Suprapubic skin (tissue), 4 donors: ENCODE measurements at places on chromosomes 2 and 18. TPM values are rescaled to one million over a fixed set of nuclear protein-coding genes. Genes with fewer than 3 reads are reported as not detected.

DNA sequence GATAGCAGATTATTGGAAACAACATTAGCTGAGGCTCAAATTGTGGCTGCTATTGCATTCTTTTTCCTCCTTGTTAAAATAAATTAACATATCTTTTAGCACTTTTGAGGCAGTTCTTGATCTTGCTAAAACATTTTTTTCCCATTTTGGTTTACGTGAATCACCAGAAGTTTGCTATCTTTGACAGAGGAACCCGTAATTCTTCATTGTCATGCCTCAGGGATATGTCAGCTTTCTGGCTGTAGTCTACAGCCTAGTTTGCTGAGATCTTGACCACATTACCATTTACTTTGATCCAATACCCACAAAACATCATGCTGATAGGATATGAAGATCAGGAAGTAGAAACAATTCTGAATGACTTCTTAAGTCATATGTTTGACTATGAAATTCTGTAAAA, 25.1 kb upstream of the FANCL start:
- H3K36me3 ChIP-seq, result no peaks in the 10 kb centered on the region
- H3K4me1 ChIP-seq, result no peaks in the 10 kb centered on the region
- no peaks in the 10 kb centered on the region for H3K27me3 ChIP-seq
- no peak overlapping the region for H3K27ac ChIP-seq
- H3K4me3 ChIP-seq, result no peak overlapping the region

DNA sequence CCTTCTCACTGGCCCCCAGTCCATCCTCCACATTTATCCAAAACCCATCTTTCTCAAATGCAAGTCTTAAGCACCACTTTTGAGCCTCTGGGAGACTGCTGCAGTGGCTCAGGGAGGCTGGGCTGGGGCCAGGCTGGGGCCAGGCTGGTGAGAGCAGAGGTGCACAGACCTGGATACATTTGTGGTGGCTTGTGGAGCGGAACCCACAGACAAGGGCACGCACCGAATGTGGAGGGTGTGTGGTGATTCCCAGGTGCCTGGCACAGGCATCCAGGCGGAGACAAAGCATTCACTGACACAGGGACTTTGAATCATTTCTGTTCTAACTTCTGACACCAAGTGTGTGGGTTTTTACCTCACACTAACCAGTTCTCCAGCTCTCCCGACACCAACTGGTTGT, 42.2 kb upstream of the MGAT4A start:
- H3K36me3 ChIP-seq, result no peaks in the 10 kb centered on the region
- no peak for DNase-seq
- H3K27ac ChIP-seq, result peak overlapping the region; percentile 2
- H3K4me3 ChIP-seq, result no peak overlapping the region
- peaks cover 45% of the 10 kb centered on the region for H3K4me1 ChIP-seq

GRCh38 chr2:71691747-71692441, 238.5 kb downstream of the DYSF start:
- peaks cover 9% of the 10 kb centered on the region for H3K4me1 ChIP-seq
- no peaks in the 10 kb centered on the region for H3K36me3 ChIP-seq
- DNase-seq, result no peak
- H3K27me3 ChIP-seq, result no peaks in the 10 kb centered on the region
- no peak overlapping the region for H3K27ac ChIP-seq
- no peak overlapping the region for H3K4me3 ChIP-seq

DNA sequence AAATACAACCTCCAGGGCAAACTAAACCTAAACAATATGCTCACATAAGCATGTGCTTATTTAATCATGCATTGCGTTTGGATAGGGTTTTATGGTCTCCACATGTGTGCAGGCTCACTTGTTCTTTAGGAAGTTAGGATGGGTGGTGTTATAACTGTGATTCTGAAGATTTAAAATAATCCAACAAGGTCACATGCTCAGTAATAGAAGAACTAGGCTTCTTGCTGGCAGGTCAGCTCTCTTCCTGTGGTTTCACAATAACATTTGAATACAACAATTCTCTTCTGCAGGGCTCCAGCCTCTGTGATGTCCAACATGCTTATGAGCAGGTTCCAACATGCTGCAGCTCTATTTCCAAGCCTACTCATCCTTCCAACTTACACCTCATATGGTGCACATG, 84.0 kb downstream of the MYL12B start:
- no peak overlapping the region for H3K27ac ChIP-seq
- H3K36me3 ChIP-seq, result no peaks in the 10 kb centered on the region
- H3K4me1 ChIP-seq, result peaks cover 20% of the 10 kb centered on the region

DNA sequence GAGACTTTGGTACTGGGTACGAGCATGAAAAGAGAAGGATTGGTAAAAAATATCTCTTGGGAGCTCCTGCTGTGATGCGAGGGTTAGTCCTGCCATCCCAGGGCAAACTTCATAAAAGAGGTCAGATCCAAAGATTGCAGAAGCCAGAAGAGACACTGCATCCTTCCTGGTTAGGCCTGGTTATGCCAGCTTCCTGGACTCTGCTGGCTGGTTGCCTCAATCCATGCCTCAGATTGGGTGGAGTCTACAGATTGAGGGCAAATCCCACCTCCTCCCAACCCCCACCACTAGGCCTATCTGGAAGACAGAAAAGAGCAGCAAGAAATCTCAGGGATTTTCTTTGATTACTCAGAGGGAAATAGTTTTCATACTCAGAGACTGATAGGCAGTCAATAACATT, 5.3 kb upstream of the ACADL start:
- peaks cover 3% of the 10 kb centered on the region for H3K27me3 ChIP-seq
- no peak overlapping the region for H3K27ac ChIP-seq
- no peak overlapping the region for H3K4me3 ChIP-seq
- peaks cover 3% of the 10 kb centered on the region for H3K4me1 ChIP-seq

DNA sequence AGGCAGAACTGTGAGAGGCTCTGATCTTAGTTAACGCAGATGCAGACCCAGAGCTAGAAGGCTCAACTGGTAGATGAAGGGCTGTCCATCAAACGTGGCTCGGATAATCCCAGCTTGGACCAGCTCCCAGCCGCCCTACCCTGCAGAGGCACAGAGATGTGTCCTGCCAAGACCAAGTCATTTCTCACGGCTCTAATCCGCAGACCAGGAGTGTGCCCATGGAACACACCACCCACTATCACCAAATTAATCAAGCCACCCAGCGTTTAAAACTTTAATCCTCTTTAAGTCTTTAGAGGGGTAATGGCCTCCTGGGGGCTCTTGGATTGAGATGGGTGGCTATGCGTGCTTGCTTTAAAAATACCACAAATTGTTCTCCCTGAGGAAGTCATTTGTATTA, 17.5 kb downstream of the LYPD1 start:
- no peaks in the 10 kb centered on the region for H3K36me3 ChIP-seq
- no peaks in the 10 kb centered on the region for H3K4me1 ChIP-seq
- H3K4me3 ChIP-seq, result no peak overlapping the region
- no peak for DNase-seq
- H3K27ac ChIP-seq, result no peak overlapping the region
- peaks cover 2% of the 10 kb centered on the region for H3K27me3 ChIP-seq

DNA sequence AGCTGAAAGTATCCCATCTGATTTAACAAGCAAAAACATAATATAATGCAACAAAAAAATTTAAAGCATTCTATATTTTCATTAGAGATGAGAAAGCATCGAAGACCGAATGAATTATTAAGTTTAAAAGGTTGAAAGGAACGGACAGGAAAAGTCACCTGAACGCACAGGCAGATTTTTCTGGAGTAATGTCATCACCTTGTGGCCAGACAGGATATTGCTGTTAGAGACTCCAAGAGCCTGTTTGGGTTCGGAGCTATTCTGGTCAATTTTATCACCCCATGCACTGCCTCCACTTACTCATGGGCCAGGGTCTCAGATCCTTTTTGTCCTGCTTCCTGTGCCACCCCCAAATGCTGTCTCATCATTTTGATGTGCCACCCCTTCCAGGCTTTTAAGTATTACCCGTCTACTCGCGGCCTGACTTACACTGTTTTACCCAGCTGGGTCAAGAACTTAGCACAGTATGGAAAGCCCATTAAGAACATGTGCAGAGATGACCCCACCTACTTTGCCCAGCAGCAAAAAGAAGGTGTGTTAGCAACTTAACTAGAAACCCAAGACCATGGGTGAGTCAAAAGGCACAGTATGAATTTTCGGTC, 27.3 kb downstream of the GKN2 start:
- H3K36me3 ChIP-seq, result no peaks in the 10 kb centered on the region
- H3K27ac ChIP-seq, result no peak overlapping the region
- H3K4me1 ChIP-seq, result no peaks in the 10 kb centered on the region
- H3K27me3 ChIP-seq, result no peaks in the 10 kb centered on the region
- no peak overlapping the region for H3K4me3 ChIP-seq
- no peak for DNase-seq

GRCh38 chr2:31402388-31402787, 12.2 kb downstream of the XDH start:
- DNase-seq, result no peak
- H3K36me3 ChIP-seq, result no peaks in the 10 kb centered on the region
- H3K27ac ChIP-seq, result no peak overlapping the region

GRCh38 chr18:62206593-62206992, 19.5 kb downstream of the RELCH start:
- no peak overlapping the region for H3K27ac ChIP-seq
- no peaks in the 10 kb centered on the region for H3K36me3 ChIP-seq
- peaks cover 23% of the 10 kb centered on the region for H3K4me1 ChIP-seq
- DNase-seq, result no peak

- H3K4me3 ChIP-seq, result no peak overlapping the region
- H3K4me1 ChIP-seq, result no peaks in the 10 kb centered on the region
- no peaks in the 10 kb centered on the region for H3K27me3 ChIP-seq
- H3K36me3 ChIP-seq, result peaks cover 59% of the 10 kb centered on the region
- no peak overlapping the region for H3K27ac ChIP-seq
These were observed 62.5 kb downstream of the GORASP2 start for GRCh38 chr2:170991398-170992182.

GRCh38 chr2:208350610-208351009, 56.0 kb upstream of the PTH2R start:
- no peaks in the 10 kb centered on the region for H3K27me3 ChIP-seq
- peaks cover 95% of the 10 kb centered on the region for H3K36me3 ChIP-seq
- no peak overlapping the region for H3K27ac ChIP-seq

DNA sequence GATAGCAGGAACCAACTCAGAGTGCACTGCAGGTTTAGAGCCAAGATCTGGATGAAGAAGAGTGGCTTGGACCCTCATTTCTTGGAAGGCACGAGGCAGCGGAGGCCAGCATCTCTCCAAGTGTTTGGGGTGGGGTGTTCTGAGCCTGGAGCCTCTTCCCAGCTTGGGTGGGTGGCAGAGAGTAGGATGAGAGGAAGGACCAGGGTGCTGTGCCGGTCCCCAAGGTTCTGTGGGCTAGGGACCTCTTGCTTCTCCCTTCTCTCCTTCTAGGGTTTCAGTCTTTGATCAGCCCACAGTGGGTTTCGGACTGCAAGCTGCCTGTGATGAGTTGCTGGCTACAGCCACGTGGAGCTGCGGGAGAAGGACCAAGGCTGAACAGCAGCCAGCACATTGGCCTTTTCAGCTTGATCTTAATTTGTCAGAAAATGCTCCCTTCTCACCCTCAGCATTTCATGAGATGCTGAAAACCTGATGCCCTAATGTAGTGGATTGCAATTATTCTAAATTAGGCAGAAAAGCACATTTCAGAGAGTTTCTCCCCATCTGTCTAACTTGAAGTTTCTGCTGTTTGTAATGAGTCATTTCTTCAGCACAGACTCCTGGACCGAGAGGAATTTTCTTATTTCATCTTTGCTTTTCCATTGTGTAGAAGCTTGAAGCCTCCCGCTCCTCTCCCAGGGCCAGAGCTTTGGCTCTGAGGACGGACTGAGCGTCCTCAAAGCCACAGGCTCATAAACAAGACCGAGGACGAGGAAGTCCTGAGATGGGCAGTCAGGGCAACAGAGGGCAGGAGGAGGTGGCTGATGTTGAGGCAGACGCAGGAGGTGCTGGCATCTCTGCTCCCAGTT, 99.1 kb upstream of the HDAC4 start:
- H3K4me1 ChIP-seq, result peaks cover 20% of the 10 kb centered on the region
- H3K27ac ChIP-seq, result peak overlapping the region; percentile 0
- H3K36me3 ChIP-seq, result no peaks in the 10 kb centered on the region
- H3K4me3 ChIP-seq, result no peak overlapping the region
- no peak for DNase-seq
- peaks cover 3% of the 10 kb centered on the region for H3K27me3 ChIP-seq

- H3K4me3 ChIP-seq, result no peak overlapping the region
- peaks cover 8% of the 10 kb centered on the region for H3K4me1 ChIP-seq
- H3K36me3 ChIP-seq, result no peaks in the 10 kb centered on the region
- DNase-seq, result no peak
- H3K27me3 ChIP-seq, result no peaks in the 10 kb centered on the region
- H3K27ac ChIP-seq, result peak overlapping the region; percentile 24
These were observed 29.4 kb upstream of the WDR75 start for GRCh38 chr2:189411860-189412259.

GRCh38 chr2:236767941-236768340, 198.3 kb downstream of the ACKR3 start:
- H3K4me3 ChIP-seq, result no peak overlapping the region
- no peak overlapping the region for H3K27ac ChIP-seq
- DNase-seq, result no peak
- H3K27me3 ChIP-seq, result no peaks in the 10 kb centered on the region
- peaks cover 18% of the 10 kb centered on the region for H3K4me1 ChIP-seq
- no peaks in the 10 kb centered on the region for H3K36me3 ChIP-seq

- peaks cover 12% of the 10 kb centered on the region for H3K27me3 ChIP-seq
- H3K4me3 ChIP-seq, result no peak overlapping the region
These were observed 115.8 kb upstream of the SIX3 start for GRCh38 chr2:44825702-44826101.

GRCh38 chr2:147468963-147469362, 375.9 kb upstream of the ACVR2A start:
- peaks cover 10% of the 10 kb centered on the region for H3K4me1 ChIP-seq
- no peak overlapping the region for H3K4me3 ChIP-seq

DCDC2C gene
- not detected for total RNA-seq

CHRNG gene
- not detected for total RNA-seq

TTR gene
- not detected for total RNA-seq
